ENCODE measurements at places on chromosomes 12 and 14.

GRCh38 chr12:120039711-120040110, 50.7 kb downstream of the BICDL1 start:
- no peak for DNase-seq

DNA sequence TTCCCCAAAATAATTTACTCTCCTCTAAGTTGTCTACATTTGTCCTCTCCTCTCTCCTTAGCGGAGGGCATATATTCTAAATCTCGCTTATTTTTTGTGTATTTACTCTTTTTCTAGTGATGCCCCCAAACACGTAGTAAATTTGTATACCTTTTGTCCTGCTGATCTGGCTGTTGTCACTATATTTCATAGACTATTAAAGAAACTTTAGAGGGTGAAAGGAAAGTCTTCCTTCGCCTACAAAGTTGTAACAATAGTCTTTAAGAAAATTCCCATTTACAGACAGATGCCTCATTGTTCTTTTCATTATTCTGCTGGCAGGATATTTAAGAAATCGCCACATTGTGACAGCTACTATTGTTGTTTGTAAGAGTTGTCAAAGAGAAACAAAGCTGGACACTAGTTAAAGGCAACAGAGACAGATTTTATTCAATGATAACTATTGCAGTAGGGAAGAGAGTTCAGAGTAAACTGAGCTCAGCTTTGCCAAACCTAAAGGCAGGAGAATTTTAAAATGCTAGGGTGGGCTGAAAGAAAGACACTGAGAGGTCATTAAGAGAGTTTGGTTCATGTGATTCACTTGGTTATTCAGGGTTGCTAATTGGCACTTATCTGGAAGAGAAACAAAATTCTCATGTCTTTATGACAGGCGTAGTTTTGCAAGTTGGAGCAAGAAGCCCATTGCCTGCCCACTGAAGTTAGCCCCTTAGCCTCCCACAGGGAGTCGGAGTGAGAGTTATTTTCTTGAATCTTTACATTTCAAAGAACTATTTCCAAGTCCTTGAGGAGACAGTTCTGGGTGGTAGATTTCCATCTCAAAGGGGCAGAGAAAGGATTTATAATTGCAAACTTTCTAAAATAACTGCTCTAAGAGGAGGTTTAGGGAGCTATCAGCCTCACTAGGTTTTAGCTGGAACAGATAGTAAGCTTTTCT, 1272.5 kb upstream of the SEL1L start:
- DNase-seq: no peak

DNA sequence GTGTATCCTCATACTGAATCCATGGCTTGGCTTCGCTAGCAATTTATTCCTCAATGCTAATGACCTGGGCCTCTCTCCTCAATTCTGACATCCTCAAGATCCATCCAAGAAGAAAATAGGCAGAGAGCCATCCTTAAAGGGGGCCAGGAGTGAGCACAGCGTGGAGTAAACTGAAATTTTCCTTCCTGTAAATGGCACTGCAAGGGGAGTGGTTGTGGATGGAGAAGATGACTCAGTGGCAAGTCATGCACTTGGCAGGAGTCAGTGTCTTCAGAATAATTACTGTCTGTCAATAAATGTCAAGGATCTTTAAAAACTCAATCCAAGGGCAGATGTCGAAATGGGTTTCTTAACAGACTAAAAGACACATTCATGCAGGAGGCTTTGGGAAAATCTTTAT, 88.0 kb upstream of the TMEM132C start:
- DNase-seq: no peak

DNA sequence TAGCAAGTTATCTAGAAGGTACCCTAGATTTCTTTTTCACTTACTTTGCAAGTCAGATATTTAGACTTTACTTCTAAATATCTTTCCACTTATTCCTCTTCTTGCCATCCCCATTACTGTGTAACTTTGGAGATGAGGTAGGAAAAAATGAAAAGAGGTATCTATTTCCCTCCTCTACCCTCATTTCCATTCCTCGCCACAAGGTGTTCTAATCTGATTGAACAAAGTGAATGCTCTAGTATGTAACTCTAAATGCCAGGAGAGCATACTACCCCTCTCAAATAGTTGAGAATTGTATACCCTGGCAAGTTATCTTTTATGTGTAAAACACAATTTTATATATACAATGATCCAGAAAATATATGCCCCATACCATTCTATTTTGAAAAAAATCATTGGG, 1.7 kb upstream of the LDHB start:
- no peak for DNase-seq

GRCh38 chr14:75191100-75191499, 14.7 kb upstream of the TMED10 start:
- no peak for DNase-seq

DNA sequence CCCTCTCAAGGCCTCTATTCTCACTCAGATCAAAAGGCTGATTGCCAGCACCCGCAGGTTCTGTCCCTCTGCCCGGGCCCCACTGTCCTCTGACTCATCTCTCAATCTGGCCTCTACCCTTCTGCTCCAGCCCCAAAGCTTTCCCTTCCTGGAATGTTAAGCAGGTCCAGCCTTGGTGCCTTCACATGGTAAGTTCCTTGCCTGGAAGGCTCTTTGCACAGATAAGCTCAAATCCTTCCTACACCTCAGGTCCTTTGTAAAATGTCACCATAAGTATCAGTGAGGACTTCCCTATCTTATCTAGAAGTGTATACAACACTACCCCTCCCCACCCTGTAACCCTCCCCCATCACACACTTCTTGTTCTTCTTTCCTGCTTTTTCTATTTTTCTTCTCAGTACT, 22.2 kb downstream of the LPCAT3 start:
- DNase-seq: no peak

GRCh38 chr12:90229407-90230170, 521.0 kb upstream of the ATP2B1 start:
- no peak for DNase-seq

DNA sequence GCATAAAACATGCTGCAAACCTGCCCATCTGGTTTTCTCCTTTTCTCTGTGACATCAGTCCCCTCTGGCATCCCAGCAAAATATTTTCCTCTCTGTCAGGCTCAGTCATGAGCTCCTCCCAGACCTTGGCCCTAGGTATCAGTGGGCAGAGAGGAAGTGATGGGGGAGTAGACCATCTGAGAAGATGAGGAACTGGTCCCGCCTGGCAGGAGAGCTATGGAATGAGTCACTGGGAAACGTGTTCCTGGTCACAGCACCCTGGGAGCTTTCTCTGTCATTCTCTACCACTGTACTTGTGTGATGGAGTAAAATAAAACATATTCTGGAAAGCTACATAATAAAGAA, 5.0 kb upstream of the SRSF9 start:
- peak; percentile 91 for DNase-seq
